Bladder microvascular endothelial cell (primary cell): ENCODE measurements at places on chromosomes 7 and 10. TPM values are rescaled to one million over a fixed set of nuclear protein-coding genes. Genes with fewer than 3 reads are reported as not detected.

Gene LRRD1
- total RNA-seq, result under 0.01 TPM in 2 replicates

Gene HKDC1
- total RNA-seq, result 0.06 and 0.16 TPM in 2 replicates

Gene STEAP1
- 7.4 and 9.6 TPM in 2 replicates for total RNA-seq

Gene TAS2R41
- not detected in 2 replicates for total RNA-seq

Gene PAPOLB
- 0.31 TPM in 1 of 2 replicates, not detected in the other for total RNA-seq

Gene OR13A1
- total RNA-seq, result not detected in 2 replicates

Gene ANKRD61
- 0.06 TPM in 1 of 2 replicates, not detected in the other for total RNA-seq
